ENCODE measurements at places on chromosomes 11 and 22.
A peak's percentile ranks its signal among the peaks of the same experiment; 100 is the strongest.

GRCh38 chr22:36331912-36332622 lies 55.7 kb downstream of the MYH9 start:
- DNase-seq = peak; percentile 74

DNA sequence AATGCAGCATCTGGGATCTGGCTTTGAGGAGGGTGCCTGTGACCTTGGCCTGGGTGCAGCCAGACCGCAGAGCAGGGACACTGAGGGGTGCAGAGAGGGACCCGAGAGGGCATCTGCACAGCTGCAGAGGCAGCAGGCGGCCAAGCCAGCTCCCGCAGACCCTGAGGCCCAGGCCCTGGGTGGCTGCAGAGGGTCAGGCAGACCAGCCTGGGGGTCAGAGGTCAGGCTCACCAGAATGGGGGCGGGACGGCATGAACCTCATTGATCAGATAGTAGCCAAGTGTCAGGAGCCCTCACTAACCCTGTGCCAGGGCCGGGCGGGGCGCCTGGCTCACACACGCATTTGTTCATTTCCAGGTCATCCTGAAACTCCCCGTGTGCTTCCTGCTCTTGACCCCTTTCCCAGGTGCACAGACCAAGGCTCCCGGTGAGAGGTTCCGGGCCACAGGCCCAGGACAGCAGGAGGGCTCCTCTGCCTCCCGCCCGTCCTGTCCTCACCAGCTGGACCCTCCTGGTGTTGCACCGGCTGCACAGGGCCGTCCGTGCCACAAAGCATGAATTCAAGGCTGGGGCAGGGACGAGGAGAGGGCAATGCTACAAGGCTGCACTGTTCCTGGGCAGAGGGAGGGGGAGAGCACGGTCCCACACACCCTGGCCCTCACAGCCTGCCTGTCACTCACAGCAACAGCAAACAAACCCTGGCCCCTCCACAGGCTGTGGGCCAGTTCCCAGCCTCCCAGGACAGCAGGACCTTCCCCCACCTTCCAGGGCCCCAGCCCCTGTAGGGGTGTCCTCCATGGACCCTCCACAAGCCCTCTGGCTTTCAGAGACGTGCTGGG lies 3.3 kb downstream of the RTN4R start:
- DNase-seq = no peak

GRCh38 chr11:32200136-32200847 lies 109.4 kb downstream of the RCN1 start:
- DNase-seq = no peak

- DNase-seq = no peak
Measured at GRCh38 chr11:64119700-64120099, 46.2 kb downstream of the MACROD1 start.

- DNase-seq = no peak
Measured at GRCh38 chr22:17787716-17788330, 13.6 kb upstream of the BID start.

DNA sequence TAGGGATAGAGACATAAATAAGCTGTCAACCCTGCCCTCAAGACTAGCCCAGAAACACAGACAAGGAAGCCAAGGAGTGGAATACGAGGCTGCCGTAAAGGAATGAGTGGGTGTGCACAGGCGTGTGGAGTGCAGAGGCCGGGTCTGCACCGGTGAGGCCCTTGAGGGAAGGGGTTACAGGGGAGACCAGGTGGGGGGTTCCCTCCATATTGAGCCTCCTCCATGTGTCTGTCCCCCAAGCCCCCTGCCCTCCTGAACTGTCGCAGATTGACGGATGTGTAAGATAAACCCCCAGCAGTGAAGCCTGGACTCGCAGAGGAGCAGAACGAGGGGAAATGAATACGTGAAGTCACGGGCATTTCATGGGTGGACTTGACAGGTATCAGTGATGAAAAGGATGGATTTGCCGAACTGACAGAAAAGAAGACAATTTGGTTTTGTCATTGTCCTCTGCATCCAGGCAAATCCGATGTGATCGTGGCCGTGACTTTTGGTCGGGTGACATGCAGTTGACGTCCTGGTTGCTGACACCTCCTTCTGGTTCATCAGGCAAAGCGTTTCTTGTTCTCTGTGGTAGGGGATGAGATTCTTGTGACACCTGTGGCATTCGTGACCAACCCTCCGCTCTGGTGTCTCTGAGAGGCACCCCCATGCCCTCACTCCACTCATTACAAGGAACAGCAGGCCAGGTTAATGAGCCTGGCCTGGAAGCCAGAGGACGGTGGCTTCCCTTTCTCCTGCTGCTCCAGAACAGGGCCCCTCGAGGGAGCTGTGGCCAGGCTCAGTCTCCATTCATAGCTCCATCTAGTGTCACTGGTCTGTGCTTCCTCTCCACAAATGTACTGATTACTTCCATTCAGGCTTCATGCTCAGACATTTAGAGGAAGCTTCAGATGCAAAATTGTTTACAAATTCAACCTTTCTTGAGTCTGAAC lies 223.1 kb upstream of the B3GAT1 start:
- no peak for DNase-seq

GRCh38 chr22:30822216-30823014 lies 127.7 kb downstream of the OSBP2 start:
- no peak for DNase-seq

DNA sequence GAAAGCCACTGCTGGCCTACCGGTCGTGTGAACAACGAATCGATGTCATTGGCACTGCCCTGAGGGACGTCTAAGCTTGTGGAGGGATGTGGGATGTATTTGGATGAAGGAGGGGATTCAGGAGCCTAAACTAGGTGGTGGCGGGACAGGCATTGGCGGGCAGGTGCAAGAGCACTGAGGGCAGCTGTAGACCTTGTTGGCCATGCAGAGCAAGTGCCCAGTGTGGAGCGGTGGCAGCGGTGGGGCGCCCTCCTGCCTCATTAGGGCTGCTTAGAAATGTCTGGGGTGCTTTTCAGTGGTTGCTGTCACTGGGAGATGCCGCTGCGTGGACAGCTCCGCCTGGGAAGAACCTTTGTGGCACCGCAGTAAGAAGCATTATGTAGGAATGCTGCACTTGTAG lies 220.2 kb downstream of the TBC1D22A start:
- no peak for DNase-seq

DNA sequence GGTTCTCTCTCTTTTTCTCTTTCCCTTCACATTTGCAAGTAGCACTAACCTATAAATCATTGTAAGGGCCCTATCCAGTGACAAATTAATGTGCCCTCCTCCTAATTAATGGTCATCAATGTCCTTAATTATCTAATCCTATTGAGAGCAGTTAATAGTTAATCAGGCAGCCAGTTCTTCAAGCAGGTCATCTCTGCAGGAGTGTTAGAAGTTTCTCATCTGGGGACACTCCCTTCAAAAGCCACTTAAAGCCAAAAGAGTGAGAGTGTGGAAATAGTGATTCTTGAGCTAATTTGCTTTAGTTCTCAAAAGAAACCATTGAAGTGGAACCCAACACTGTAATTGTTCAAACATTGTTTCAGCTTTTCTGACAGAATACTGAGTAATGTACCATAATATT lies 141.6 kb downstream of the ELP4 start:
- DNase-seq = no peak

DNA sequence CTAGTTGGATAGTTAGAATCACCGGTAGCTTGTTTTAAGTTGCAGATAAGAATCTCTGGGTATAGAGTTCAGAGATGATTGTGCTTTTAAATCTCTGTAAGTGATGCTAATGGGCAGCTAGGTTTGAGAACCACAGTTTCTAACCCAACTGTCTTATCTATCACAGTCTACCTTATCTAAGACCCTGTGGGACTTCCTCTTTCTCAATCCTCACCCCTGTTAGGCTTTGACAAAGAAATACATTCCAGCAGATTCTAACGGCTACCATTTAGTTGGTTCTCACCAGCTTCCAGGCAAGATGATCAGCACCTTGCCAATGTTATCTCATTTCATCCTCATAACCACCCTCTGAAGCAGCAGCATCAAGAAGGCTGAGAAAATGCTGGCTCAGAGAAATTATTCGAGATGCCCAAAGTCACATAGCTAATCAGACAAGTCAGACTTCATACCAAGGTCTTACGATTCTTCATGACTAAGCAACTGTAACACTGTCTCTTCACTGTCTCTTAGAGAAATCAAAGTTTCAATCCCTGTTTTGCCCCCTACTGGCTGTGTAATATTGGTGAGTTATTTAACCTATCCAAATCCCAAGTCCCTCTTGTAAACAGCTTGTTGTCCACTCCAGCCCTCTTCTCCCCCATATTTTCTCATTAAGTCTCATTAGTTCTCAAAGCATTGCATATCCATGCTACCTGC lies 192.4 kb upstream of the API5 start:
- DNase-seq = no peak

DNA sequence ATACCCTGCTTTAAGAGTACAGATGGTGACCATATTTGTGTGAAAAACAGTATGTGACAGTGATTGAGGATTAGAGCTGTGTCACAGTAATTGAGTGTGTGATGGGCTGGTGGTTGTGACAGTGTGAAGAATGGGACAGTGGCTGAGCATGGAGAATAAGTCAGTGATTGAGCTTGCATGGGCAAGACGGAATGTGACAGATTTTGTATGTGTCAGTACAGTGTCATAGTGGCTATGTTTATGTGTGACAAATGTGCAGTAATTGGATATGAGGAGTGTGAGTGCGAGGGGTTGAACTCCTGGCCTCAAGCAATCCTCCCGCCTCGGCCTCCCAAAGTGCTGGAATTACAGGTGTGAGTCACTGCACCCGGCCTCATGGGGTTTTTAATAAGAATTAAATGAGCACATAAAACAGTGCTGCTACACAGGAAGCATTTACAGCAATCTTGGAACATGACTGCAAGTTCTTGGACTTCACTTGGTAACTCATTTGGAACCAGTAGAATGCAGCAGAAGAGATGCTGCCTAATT lies 583 bp upstream of the RRAS2 start:
- no peak for DNase-seq

- no peak for DNase-seq
Measured at GRCh38 chr11:914747-915501, 4.3 kb upstream of the CHID1 start.

- no peak for DNase-seq
Measured at GRCh38 chr22:35630387-35630793, 13.3 kb upstream of the MB start.

DNA sequence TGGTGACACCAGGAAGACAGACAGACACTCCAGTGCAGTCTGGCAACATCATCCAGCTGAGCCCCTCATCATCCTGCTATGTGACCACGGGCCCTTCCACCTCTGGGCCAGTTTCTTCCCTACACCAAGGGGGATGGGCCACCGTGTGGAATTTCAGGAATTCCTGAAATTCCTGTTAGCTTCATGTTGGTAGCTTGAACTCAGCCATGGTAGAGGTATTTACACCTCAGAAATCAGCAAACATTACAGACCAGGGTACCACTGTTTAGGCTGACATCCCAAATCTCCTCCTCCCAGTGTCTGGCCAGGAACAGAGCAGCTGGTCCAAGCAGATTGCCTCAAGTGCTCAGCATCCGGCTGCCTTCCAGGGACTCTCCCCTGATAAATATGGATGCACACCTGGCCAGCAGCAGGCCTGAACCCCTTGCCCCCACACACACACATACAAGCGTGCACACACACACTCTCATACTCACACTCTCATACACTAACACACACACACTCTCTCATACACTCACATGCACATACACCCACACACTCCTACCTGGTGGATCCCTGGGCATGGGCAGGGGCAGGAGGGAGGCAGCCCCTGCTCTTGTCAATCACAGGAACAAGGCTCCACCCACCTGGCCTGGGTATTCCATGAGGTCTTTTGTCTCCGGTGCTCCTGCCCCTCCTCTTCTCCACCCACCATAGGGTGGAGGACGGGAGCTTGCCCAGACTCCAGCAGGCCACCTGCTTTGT lies 85.2 kb downstream of the BUD13 start:
- no peak for DNase-seq

GRCh38 chr11:67492069-67492727 lies 9.4 kb downstream of the AIP start:
- no peak for DNase-seq

GRCh38 chr11:15346907-15347306 lies 232.2 kb downstream of the INSC start:
- DNase-seq = no peak

- no peak for DNase-seq
Measured at GRCh38 chr11:91299980-91300379, 924.6 kb upstream of the FAT3 start.

DNA sequence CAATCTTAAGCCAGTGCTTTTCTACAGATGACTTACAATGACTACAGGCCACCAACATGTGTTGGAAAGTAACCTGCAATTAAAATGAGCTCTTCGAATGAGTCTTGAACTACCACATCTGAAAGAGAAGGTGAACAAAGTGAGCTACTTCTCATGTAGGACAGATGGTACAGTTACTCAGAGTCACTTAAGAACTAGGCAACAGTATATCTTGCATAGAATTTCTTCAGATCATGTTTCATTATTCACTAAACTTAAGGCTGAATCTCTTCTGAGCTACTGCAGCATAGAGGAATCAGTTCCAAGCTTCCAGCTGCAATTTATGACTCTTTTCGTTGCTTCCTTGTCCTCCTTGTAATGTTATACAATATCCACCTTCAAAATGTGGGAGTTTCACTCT lies 270.9 kb downstream of the TTC28 start:
- no peak for DNase-seq

GRCh38 chr11:15471895-15472799 lies 357.4 kb downstream of the INSC start:
- DNase-seq = no peak

DNA sequence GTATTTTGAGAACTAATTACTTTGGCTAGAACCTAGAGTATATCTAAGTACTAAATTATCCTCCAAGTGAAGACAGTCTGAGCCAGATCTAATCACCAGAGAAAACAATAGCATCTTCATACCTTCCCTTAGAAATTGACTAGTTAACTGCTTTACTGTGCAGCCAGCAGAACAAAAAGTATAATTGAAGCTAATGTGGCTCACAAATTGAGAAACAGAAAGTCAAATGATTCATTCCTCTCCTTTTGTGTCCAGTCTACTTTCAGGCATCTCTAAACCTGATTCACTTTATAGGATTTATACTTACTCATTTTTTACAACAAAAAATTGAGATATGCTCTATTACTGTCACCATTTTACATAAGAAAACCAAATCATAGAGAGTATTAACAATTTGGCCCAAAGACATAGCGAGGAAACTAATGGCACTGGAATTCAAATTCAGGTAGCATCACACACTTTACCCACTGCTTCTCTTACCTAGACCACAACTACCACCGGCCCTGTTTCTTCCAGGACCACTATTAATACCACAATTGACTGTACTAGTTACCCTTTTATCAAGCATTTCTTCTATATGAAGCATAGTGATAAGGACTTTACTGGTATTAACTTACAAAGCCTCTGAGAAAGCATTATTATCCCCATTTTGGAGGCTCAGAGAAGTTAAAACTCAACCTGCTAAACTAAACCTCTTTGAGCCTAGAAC lies 1402.6 kb upstream of the TENM4 start:
- no peak for DNase-seq

- DNase-seq = no peak
Measured at GRCh38 chr11:32571039-32571438, 12.6 kb upstream of the EIF3M start.

GRCh38 chr22:49367041-49367697 lies 460.5 kb downstream of the BRD1 start:
- DNase-seq = no peak

Data from activated T-cell treated with anti-CD3 and anti-CD28 coated beads, Interleukin-2, amount 50 U/mL, for 48 hours (primary cell).